ENCODE measurements at places on chromosomes 1 and 21.

- DNase-seq = no peak
These were observed 165.3 kb downstream of the FASLG start for GRCh38 chr1:172824209-172824608.

- no peak for DNase-seq
These were observed 255.4 kb downstream of the TNR start for GRCh38 chr1:175487956-175488355.

DNA sequence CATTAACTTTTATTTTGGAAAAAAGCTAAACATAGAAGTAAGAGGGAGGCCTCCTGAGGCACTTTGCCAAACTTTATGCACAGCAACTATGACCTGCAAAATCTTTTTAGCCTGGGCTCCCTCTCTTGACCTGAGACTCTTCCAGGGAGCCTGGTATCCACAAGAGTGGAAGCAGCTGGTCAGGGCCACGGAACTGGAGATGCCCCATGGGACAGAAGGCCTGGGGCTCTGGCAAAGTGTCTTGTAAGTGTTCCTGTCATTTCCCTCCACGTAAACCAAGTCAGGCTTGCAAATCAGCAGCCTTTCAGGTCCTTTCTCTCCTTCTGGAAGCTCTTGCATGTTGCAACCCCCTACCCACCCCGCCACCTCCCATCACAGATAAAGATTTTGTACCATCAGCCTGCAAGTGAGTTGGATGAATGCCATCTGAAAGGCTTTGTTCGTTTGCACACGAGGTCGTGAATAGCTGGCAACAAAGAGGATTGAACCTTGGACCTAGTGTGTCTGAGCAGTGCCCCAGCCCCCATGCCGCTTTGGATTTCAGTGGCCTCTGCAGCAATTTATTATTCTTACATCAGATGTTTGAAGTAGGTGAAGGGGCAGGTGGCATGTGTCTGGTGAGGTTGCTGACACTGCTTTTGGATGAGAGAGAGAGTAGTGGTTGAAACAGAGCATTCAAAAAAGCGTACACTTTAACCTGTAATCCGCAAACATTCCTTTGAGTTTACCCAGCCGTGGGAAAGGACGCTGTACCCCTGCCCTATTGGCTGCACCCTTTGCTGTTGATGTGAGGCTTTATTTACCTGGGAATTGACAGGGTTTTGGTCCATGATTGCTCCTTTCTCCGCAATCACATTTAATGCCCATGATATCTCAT, 91.6 kb downstream of the GALNT2 start:
- no peak for DNase-seq

- no peak for DNase-seq
These were observed 99.1 kb downstream of the BEND5 start for GRCh38 chr1:48677306-48678287.

Measured in CD4-positive, alpha-beta T cell treated with Interleukin-6 at 100 ng/mL for 8 hours (primary cell).